ENCODE measurements at places on chromosomes 5 and 9.
A peak's percentile ranks its signal among the peaks of the same experiment; 100 is the strongest.

DNA sequence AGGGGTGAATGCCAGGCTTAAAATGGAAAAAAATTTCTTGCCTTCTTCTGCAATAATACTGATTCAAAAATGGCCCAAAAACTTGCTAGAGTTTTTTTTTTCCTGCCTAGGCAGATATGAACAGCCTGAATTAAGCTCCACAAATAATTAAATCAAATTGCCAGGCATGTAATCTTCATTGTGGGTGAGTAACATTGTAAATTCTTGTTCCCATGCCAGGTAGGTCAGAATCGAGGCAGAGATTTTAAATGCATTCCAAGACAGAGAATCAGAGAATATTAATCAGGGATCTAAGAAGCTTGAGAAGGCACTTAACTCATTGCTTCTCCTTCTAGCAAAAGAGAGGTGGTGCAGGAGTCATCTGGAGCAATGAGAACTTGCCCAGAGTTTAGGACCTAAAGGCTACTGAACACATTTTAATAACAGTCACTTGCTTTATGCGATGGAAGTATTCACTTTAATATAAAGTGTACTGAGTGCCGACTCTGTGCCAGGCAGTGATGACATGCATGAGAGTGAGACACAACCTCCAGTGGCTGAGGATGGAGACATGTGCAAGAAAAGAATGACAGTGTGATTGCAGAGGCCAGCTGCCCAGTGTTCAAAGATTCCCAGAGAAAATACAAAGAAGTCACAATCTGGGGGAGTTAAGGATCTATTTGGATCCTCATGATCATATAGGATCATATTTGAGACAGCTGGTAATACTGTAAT lies 102.3 kb downstream of the APBA1 start:
- DNase-seq: no peak

- no peak for DNase-seq
These were observed 6.9 kb upstream of the TTC33 start for GRCh38 chr5:40762705-40763104.

DNA sequence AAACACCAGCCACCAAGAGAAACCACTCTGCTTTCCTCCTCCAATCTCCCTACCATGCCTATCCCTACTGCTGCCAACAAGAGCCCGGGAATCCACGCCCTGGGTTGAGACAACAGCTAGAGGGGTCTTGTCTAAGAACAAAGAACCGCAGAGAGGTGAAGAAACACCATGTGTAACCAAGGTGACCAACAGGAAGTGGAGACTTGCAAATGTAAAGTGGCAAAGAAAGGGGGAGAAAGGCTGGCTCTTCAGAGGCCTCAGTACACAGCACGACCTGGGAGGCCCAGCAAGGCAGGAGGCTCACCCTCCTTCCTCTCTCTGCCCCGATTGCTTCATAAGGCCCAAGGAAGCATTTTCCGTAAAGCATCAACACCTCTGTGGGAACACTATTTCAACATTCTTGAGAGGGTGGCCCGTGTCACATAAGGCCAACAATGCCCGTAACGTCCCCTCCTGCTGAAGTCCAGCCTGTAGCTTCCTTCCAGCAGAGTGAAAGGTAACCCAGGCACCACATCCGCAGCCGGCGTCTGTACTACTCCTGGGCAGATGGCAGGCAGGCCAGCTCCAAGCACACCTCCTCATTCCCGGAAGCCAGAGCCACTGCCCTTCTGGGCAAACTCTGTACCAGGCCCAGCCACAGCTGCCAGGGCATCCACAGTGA lies 18.3 kb downstream of the CCNJL start:
- DNase-seq: no peak

- no peak for DNase-seq
These were observed 29.9 kb upstream of the PRSS3 start for GRCh38 chr9:33765411-33765810.

- peak; percentile 65 for DNase-seq
These were observed 43.4 kb downstream of the NXNL2 start for GRCh38 chr9:88578121-88579049.

DNA sequence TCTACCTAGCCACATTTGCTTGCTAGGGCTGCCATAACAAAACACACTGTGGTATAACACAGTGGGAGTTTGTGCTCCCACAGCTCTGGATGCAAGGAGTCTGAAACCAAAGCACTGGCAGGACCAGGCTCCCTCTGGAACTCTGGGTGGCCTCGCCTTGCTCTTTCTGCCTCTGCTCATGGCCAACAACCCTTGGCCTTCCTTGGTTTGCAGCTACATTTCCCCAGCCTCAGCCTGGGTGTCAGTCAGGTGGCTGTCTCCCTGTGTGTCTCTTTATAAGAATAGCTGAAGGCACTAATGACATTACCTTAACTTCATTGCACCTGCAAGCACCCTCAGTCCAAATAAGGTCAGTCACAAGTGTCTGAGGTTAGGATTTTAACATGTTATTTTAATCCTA lies 101.0 kb upstream of the IRX2 start:
- DNase-seq: no peak

- no peak for DNase-seq
These were observed 576.5 kb upstream of the EDIL3 start for GRCh38 chr5:84961193-84961592.

Data from activated CD8-positive, alpha-beta memory T cell treated with anti-CD3 and anti-CD28 coated beads, Interleukin-2, amount 50 U/mL, for 4 hours (primary cell).